ENCODE measurements at places on chromosomes 11 and 22. TPM values are rescaled to one million over a fixed set of nuclear protein-coding genes. Genes with fewer than 3 reads are reported as not detected.

The USH1C gene
- total RNA-seq, result not detected

The FAM83F gene
- 0.06 TPM for total RNA-seq

The OR52N4 gene
- total RNA-seq, result 1.0 TPM

The KCNQ1 gene
- 12.8 TPM for total RNA-seq

The APOA4 gene
- not detected for total RNA-seq

The DEUP1 gene
- not detected for total RNA-seq

The RANGAP1 gene
- 42.2 TPM for total RNA-seq

The MOGAT2 gene
- total RNA-seq, result not detected

The OR10G6 gene
- total RNA-seq, result not detected

The FREY1 gene
- total RNA-seq, result 0.57 TPM

The ANO1 gene
- total RNA-seq, result 0.86 TPM

The MUC6 gene
- 0.32 TPM for total RNA-seq

The MUC5AC gene
- total RNA-seq, result not detected

The CARD18 gene
- total RNA-seq, result not detected

The OR9Q1 gene
- total RNA-seq, result not detected

The FERMT3 gene
- total RNA-seq, result 178 TPM

The VWA5A gene
- 11.8 TPM for total RNA-seq

The PRR33 gene
- not detected for total RNA-seq

The MS4A6E gene
- total RNA-seq, result 0.95 TPM

The KCNA4 gene
- not detected for total RNA-seq

Measured in spleen (tissue), 13 donors.